ENCODE measurements at places on chromosomes 3 and 15.

GRCh38 chr3:66395635-66396034, 105.2 kb downstream of the LRIG1 start:
- DNase-seq = no peak

DNA sequence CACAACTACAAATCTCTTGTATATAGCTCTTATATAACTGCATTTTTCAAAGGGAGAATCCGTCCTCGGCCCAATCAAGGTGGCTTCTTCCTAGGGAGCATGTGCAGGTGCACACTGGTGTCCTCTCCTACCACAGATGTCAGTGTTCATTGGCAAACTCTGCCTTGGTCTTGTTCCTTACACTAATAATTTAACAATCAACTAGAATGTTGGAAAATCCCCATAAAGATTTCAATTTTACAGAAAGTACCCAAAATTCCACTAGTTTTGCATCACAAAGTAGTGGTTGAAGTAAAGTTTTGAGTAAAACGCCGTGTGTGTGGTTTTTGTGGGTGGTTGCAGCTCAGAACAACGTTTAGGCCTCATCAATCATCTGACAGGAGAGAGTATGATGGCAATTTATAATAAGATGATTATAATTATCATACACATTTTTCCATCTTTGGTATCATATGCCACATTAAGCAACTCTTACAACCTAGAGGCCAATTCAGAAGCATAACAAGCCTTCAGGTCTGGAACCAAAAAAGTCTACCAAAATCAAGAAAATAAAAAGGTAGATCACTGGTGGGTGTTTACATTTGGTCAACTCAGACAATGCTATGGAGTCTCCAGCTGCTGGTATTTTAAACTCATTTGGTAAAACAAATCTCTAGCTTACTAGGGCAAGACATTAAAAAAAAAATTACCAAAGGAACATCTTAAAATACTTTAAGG, 128.9 kb upstream of the BHLHE40 start:
- DNase-seq = peak; percentile 26

GRCh38 chr3:70607469-70607868, 295.0 kb upstream of the MDFIC2 start:
- no peak for DNase-seq

DNA sequence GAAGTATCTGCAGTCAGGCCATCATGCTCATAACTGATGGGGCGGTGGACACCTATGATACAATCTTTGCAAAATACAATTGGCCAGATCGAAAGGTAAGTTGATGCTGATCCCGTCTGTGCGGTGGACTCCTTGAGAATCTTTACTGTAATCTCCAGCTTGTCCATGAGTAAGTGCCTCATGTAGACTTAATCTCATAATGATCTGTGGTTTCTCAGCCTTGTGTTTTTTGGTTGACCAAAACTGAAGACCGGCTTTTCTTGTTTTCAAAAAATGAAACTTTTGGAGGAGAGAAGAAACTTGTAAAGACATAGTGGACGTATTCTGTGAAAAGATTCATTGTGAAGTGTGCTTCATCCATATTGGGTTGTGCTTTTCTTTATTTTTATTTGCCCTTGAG, 285.7 kb downstream of the LRTM1 start:
- DNase-seq = no peak

DNA sequence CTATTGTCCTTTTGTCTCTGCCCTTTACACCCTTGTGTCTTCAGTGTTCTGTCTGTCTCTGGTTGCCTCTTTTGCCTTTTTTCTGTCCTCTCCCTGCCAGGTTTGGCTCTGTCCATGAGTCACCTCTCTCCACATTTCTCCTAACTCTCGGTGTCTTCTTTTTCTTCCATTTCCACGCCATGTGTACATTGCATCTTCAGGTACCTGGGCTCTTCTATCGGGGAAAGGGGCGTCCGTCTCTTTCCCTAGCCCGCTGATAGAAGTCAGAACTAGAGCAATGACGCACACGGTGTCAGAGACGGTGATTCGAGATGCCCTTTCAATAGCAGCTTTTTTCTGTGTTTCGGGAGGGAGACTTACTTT, 641 bp downstream of the OPA1 start:
- no peak for DNase-seq

- no peak for DNase-seq
These were observed 6.9 kb upstream of the BDH1 start for GRCh38 chr3:197562398-197563251.

DNA sequence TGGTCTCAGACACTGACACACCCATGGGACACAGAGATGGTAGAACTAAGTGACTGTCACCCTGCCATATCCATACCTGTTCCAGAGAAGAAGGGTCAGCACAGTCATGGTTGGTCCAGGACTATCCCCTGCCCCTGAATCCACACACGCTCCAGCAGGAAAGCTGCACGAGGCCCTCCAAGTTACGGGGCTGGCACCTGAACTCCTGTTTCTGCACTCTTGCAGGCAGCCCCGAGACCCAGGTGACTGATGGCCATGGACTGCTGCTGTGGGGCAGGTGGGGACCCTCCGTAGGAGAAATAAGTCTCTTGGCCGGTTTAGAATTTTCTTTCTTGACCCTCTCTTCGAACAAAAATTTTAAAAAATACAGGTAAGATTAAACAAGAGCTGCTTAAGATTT, 30.6 kb downstream of the CHDH start:
- DNase-seq = no peak
